Right lobe of liver (tissue), 6 donors: ENCODE measurements at places on chromosomes 5 and 9.

GRCh38 chr9:32704343-32704742 is 68.9 kb upstream of the TAF1L start:
- H3K27ac ChIP-seq, result no peak overlapping the region
- H3K4me1 ChIP-seq, result no peaks in the 10 kb centered on the region
- DNase-seq, result no peak
- H3K36me3 ChIP-seq, result no peaks in the 10 kb centered on the region

DNA sequence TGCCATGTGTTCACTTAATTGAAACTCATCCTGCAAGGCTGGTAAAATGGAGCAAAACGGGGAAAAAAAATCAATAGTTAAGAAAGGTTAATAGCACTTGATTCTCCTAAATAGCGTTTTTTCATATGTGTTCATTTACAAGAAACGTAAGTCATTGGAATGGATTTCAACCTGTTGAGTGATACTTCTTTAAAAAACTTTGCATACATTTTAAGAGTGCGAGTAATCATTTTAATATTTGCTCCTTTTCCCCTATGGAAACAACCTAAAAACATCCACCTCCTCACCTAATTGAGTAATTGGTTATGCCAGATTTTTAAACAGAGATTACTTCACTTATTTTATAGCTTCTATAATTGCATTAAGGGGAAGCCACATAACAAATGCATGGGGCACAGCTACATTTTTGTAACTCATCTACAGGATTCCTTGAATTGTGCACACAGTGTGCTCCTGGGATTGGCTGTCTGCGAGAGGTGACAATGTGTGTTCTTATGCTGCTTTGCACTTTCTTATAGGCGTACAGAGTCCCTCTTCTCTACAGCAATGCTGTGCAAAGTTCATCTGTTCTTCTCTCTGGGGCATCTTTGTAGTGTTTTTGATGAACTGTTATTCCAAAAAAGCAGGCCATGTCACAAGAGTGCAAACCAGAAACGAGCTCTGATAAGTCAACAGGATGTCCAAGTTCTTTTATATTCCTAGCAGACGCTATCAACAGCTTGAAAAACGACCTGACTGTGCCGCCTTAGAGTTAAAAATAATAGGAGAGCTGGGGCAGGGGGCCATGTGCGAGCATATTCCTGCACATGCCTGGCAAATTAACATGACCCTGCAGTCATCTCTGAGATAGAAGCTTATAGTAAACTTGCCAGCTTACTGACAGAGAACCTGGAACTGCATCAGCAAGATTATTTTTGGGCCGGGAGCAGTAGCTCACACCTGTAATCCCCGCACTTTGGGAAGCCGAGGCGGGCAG is 117.9 kb downstream of the GOLPH3 start:
- no peaks in the 10 kb centered on the region for H3K36me3 ChIP-seq
- no peak overlapping the region for H3K27ac ChIP-seq
- DNase-seq, result no peak

DNA sequence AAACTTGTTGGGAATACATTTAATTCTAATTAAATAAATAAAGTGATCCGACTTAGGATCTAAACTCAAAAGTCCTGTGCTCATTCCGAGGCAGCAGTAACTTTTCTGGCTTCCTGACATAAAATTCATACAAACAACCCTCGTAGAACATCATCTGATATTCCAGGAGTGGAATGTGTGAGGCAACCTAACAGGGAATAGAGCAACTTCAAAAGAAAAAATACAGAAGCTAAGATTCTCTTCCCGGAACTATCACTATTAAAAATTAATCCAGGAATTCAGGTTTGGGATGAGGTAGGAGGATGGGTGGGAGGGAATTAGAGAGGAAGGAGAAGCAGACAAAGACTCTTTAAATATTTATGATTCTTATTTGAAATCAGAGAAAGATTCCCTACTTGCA is 32.9 kb upstream of the TRIO start:
- no peaks in the 10 kb centered on the region for H3K4me1 ChIP-seq
- no peak for DNase-seq
- no peaks in the 10 kb centered on the region for H3K27me3 ChIP-seq
- no peaks in the 10 kb centered on the region for H3K36me3 ChIP-seq

GRCh38 chr9:20209391-20210340 is 412.6 kb downstream of the MLLT3 start:
- no peaks in the 10 kb centered on the region for H3K36me3 ChIP-seq
- no peaks in the 10 kb centered on the region for H3K27me3 ChIP-seq
- H3K4me3 ChIP-seq, result no peak overlapping the region

DNA sequence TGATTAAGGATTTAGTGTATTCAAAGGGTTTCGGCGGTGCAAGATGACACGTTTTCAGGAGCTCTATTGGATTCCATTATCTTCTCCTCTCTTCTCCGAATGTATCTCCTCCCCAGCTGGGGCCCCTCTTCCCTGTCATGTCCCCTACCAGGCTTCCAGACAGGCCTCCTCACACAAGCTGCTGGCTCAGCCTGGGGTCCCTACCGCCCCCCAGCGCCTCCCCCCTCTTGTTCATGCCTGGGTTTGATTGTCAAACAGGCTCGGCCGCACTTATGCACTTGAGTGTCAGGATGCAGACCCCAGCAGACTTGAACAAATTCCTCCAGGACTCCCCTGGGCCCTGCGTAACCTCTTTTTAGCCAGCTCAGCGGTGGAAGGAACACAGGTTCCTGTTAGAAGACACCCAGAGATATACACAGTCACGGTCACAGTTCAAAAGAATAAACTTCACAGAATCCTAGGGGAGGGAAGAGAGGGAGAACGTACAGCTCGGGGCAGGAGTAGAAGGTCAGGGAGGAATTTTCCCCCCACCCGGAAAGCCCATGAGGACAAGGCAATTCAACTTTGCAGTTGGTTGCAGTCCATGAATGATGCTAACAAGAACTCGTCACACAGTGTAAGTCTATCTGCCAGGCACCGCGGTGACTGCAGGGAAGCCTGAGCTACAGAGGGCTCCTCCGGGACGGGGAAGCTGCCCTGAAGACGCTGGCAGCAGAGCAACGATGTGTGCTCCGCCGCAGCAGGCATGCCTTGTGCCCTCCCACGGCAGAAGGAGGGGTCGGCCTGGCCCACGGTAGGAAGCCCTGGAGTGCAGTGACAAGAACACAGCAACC is 560.0 kb downstream of the BNC2 start:
- no peak overlapping the region for H3K4me3 ChIP-seq
- H3K27ac ChIP-seq, result no peak overlapping the region
- H3K4me1 ChIP-seq, result no peaks in the 10 kb centered on the region
- no peaks in the 10 kb centered on the region for H3K36me3 ChIP-seq
- no peaks in the 10 kb centered on the region for H3K27me3 ChIP-seq
- DNase-seq, result no peak

DNA sequence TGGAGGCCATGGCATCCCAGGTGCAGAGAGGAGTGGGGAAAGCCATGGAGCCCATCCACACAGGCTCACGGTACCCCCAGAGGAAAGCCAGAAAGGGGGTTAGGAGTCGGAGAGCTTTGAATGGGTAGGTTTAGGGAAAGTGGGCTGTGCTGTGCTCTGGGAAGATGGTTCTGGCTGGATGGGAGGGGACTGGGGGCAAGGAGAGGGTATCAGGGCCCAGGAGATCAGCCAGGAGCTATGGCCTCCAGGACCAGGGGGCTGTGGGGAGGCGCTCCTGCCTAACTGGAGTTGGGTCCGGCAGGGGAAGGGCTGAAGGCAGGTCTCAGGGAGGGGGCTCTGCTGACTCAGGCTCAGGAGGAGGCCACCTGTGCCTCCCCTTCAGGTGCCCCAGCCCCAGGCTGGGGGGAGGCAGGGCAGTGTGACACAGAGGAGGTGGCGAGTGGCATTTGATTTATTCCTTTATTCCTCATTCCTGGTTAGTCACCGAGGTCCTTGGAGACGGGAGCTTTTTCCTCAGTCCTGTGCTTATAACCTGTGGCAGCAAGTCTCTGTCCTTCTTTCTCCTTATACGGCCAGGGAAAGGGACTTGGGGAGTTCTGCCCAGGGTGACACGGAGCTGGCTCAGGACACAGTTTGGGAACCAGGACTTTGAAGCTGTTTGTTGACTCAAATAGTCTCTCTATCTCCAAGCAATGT is 60.8 kb downstream of the TSTD2 start:
- peak; percentile 82 for DNase-seq
- H3K27me3 ChIP-seq, result no peaks in the 10 kb centered on the region
- H3K4me1 ChIP-seq, result no peaks in the 10 kb centered on the region
- H3K27ac ChIP-seq, result no peak overlapping the region

DNA sequence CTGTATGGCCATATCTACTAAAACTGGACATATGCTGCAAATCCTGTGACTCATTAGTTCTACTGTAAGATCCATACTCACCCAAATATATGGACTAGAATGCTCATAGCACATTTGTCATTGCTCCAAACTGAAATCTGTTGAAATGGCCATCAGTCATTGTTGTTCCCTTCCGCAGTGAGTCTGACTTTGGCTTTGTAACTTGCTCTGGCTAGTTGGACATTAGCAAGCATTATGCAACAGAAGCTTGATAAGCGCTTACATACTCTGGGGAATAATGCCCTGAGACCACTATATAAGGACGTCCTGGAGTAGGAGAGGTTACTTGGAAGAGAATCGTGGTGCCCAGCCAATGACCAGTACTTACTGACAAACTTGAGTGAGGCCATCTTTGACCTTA is 9.0 kb downstream of the KIAA1958 start:
- H3K4me3 ChIP-seq, result peak overlapping the region; percentile 3
- H3K4me1 ChIP-seq, result peaks cover 10% of the 10 kb centered on the region
- no peaks in the 10 kb centered on the region for H3K27me3 ChIP-seq
- no peak for DNase-seq
- no peaks in the 10 kb centered on the region for H3K36me3 ChIP-seq

GRCh38 chr9:134895097-134895496 is 14.5 kb downstream of the FCN2 start:
- H3K27ac ChIP-seq, result no peak overlapping the region
- H3K4me3 ChIP-seq, result no peak overlapping the region
- H3K36me3 ChIP-seq, result no peaks in the 10 kb centered on the region
- no peaks in the 10 kb centered on the region for H3K27me3 ChIP-seq
- no peak for DNase-seq
- H3K4me1 ChIP-seq, result no peaks in the 10 kb centered on the region

GRCh38 chr9:113646946-113647914 is 183.7 kb downstream of the RGS3 start:
- H3K36me3 ChIP-seq, result no peaks in the 10 kb centered on the region
- H3K4me1 ChIP-seq, result no peaks in the 10 kb centered on the region
- no peak overlapping the region for H3K27ac ChIP-seq
- H3K27me3 ChIP-seq, result no peaks in the 10 kb centered on the region
- DNase-seq, result no peak

- peak; percentile 78 for DNase-seq
- H3K4me3 ChIP-seq, result peak overlapping the region; percentile 64
- no peaks in the 10 kb centered on the region for H3K4me1 ChIP-seq
Observed at GRCh38 chr5:124746916-124747790, 714 bp upstream of the ZNF608 start.
